ENCODE measurements at places on chromosomes 12 and 14. TPM values are rescaled to one million over a fixed set of nuclear protein-coding genes. Genes with fewer than 3 reads are reported as not detected.

Gene CCDC38
- under 0.01 TPM for total RNA-seq

Gene CYP46A1
- 0.56 TPM for total RNA-seq

Gene SERPINA10
- total RNA-seq, result under 0.01 TPM

Gene SCN8A
- 3.5 TPM for total RNA-seq

Gene TAS2R7
- total RNA-seq, result not detected

Gene TOMM20L
- not detected for total RNA-seq

All from regular cardiac myocyte (primary cell).